GM23248 (cell line): ENCODE measurements at places on chromosomes 12 and 14. TPM values are rescaled to one million over a fixed set of nuclear protein-coding genes. Genes with fewer than 3 reads are reported as not detected.

DNA sequence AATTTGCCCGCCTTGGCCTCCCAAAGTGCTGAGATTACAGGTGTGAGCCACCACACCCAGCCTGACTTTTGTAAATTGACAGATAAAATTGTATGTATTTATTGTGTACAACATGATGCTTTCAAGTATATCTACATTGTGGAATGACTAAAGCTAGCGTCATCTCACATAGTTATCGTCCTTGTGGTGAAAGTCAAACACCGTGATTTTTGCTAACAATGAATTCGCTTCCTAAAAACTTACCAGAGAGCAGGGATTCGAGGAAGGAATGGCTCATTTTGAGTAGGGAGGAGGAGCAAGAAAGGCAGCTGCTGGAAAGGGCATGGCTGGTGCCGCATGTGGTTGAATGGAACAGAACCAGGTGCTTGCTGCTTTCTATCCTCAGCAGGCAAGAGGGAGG is 85.4 kb downstream of the LGMN start:
- no peak for DNase-seq

DNA sequence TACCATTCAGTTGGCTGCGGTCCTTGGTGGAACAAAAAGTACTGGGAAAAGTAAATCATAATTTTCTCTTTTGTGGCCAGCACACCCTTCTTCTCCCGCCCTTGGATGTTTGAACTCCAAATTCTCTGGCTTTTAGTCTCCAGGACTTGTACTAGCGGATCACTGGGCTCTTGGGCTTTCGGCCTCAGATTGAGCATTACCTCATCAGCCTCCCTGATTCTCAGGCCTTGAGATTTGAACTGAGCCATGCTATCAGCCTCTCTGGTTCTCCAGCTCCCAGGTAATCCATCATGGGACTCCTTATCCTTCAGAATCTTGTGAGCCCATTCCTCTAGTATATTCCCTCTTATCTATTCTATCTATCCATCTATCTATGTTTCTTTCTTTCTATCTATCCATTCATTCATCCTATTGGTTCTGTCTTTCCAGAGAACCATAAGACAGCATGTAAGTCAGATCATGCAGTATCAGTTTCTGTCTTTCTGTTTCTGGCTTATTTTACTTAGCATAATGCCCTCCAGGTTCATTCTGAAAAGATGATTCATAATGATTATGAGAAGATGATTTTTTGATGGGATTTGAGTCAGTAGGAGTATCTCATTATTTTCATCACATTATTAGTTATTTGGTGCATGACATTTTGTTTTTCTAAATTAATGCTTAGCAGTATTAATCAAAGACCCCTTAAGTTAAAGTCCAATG is 814.9 kb downstream of the LRFN5 start:
- DNase-seq = no peak

GRCh38 chr12:125683748-125684381 is 618.6 kb downstream of the AACS start:
- no peak for DNase-seq

- DNase-seq = peak; percentile 68
Observed at GRCh38 chr14:92783813-92784431, 10.2 kb upstream of the GOLGA5 start.

DNA sequence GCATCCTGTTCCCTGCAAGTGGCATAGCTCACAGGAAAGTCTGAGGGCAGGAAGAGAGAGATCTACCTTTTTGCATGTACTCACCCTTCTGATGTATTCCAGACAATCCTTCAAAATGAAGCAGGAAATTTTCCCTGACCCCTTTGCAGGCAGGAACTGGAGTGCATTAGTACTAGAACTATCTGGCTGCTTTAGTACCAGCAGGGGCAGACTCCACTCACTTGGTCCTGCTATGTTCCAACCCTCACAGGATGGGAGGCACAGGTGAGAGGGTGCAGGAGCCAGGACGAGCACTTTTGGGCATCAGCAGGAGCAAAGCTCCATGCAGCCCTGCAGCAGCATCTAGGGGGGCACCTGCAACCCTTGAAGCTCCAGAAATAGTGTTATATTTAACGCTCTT is 116.3 kb upstream of the IGF1 start:
- DNase-seq = no peak

DNA sequence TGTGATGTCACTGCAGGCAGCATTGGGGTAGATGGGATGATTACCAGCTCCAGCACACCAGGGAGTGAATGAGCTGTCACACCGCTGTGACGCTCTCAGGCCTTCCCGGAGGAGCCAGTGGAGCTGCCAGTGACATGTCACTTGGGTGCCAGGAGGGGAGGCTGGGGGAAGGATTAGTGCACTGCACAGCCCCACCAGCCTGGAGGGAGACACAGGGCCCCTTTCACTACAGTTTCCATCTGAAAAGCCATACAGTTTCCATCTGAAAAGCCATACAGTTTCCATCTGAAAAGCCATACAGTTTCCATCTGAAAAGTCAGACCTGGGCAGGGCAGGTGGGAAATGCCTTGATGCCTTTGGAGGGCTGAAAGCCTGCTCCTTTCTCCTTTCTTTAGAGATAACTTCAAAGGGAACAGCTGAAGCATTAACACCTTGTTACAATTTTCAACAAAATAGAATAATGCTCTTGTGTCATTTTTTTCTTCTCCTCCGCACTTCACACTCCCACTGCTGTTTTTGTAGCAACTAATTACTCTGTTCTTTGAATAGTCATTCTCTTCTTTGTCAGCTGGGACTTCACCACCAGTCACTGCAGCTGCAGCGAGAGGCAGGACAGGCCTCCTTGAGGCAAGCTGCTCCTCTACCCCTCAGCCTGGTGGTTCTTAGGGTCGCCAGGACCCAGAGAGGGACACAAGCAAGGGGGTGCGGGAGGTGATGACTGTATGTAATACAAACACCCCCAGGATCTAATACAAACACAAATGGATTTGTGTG is 256.9 kb upstream of the RGS6 start:
- no peak for DNase-seq

DNA sequence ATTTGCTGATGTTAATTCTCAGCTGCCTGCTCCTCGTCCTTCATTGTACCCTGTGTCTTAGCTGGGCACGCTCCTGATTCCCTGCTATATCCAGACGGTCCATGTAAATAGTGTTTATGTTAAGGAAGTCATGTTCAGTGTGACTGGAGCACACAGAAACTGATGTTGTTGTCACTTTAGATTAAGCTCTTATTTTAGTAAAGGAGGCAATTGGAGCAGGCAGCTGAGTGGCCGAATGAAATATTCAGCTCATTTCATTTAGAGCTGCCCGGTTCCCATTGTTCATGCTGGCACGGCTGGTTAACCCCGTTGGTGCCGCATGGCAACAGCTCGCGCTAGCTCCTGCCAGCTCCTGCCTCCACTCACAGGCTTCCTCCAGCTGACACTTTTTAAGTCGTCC is 446.8 kb upstream of the SOX5 start:
- DNase-seq = no peak

DNA sequence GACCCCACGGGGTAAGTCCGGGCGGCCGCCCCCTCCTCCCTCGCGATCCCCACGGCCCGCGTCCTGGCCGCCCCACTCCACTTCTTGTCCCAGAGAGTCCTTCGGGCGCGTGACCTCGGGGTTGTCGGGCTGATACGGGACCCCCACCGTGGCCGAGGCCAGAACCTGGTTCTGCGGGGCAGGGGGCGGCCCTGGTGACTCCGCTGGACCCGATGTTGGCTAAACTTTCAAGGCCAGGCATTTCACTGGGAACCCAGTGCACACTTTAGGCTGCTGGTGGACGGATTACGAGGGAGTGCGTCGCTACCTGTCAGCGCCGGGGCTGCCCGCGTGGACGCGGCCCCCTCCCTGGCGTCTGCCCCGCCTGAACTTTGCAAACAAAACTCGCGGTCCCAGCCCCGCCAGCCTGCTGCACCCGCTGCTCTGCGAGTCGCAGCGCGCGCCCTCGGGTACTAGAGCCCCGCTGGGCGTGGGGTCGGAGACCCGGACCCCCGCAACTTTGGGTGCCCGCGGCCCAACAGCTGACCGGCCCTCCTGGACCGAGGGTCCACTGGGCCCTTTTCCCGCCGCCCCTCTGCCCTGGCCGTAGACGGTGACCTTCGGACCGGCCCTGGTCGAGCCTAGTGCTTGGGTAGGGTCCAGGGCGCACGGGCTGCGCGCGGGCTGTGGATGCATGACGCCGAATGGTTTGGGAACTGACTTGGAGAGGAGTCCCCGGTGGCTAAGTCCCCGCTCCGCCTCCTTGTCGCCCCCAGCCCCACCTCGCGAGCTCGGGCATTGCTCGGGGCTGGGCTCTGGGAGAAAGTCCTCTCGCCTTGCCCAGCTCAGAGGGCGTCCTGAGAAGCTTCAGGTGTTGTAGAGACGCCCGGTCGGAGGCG is 624 bp downstream of the RIN3 start:
- DNase-seq = peak; percentile 60

- DNase-seq = peak; percentile 59
Observed at GRCh38 chr12:14185427-14186192, 179.9 kb upstream of the ATF7IP start.

- DNase-seq = no peak
Observed at GRCh38 chr12:131735153-131735456, 24.2 kb downstream of the SFSWAP start.

DNA sequence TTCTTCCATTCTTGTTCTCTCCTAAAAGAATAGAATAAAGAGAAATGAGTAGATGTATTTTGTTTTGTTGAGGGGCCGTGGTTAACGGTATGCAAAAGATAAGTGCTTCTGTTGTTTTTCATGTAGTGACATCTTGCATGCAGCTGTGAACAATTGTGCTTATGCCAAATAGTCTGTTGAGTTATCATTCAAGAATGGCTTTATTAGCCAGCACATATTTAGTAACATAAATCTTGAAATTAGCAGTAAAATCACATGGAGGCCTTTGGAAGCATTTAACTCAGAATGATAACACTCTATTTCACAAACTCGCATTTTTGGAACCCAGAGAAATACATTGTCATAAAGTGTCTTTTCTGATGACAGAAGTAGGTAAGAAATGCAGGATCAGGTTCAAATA is 1772.0 kb upstream of the FLRT2 start:
- no peak for DNase-seq

DNA sequence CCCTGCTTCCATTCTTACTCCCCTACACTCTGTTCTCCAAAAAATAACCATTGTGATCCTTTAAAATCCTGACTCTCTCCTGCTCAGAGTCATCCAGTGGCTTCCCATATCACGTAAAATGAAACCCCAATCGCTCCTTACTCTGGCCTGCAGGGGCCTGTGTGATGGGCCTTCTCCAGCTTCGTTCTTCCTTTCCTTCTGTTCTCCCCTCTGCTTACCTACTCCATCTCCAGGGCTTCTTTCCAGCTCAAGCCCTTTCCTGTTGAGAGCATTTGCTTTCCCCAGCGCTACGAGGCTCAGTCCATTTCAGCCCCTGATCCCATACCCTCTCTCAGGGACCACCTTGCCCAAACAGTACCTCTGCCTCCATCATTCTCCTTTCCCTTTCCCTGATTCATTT is 144.4 kb upstream of the ARHGAP5 start:
- DNase-seq = no peak

SYCP3 gene
- polyA plus RNA-seq = 0.39 and 0.77 TPM in 2 replicates

MMP14 gene
- polyA plus RNA-seq = 50.1 and 50.8 TPM in 2 replicates

ERP27 gene
- not detected in 2 replicates for polyA plus RNA-seq

MYF6 gene
- polyA plus RNA-seq = not detected in 2 replicates

KCNH5 gene
- polyA plus RNA-seq = not detected in 2 replicates
